ENCODE measurements at places on chromosomes 13 and 19. TPM values are rescaled to one million over a fixed set of nuclear protein-coding genes. Genes with fewer than 3 reads are reported as not detected.

DNA sequence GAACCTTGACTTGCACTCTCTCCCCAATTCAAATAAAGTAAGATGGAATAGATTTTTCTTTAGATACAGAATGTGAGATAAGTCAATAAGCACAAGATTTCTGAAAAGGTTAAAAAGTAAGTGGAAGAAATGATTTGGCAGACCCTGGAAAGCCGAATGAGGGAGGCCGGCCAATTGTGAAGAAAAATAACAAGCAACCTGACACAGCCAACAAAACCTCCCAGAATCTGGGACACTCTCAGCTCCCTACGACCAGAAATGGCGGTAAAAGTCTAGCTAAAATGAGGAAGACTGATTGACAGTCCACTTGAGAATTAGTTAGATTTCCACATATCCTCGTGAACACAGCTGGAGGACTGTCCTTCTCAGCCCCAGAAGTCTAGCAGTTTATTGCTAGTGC, 85.4 kb downstream of the KLF12 start:
- no peaks in the 10 kb centered on the region for H3K4me1 ChIP-seq
- no peak overlapping the region for H3K4me3 ChIP-seq
- no peaks in the 10 kb centered on the region for H3K36me3 ChIP-seq

DNA sequence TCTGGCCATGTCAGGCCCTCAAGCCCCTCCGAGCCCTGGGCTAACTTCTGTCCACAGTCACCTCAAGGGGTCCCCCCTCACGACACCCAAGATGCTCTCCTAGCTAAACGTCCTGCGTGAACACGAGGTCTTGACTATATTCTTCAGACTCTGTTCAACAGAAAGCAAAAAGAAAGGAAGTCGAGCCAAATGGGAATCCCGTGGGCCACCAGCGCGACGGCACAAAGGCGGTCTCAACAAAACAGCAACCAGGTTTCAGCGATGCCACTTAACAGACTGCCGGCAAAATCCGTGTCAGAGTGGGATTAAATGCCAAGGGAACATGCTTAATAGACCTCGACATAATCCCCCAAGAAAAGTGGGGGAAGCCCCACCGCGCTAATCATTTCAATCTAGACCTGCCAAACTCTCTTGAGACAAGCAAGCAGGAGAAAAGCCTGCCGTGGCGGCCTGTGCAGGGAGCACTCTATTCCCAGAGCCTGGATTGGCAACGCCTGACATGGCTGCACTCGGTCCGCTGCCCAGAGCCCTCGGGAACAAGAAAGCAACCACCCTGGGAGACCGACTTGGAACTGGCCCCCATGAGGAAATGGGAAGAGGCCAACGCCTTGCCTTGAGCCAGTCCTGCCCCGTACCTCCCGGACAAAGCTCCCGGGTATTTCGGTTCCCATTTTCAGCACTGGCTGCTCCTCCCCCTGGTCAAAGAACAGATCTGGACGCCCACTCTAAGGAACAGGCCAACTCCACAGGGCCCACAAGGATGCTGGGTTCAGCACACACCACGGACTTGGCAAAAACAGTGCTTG, 16.0 kb downstream of the ZC3H4 start:
- H3K4me3 ChIP-seq = no peak overlapping the region
- peaks cover 37% of the 10 kb centered on the region for H3K4me1 ChIP-seq
- no peaks in the 10 kb centered on the region for H3K27me3 ChIP-seq
- no peak for DNase-seq
- H3K27ac ChIP-seq = no peak overlapping the region

The PSG11 gene
- total RNA-seq = not detected

- no peaks in the 10 kb centered on the region for H3K36me3 ChIP-seq
- H3K4me1 ChIP-seq = no peaks in the 10 kb centered on the region
- no peaks in the 10 kb centered on the region for H3K27me3 ChIP-seq
- no peak for DNase-seq
- H3K27ac ChIP-seq = no peak overlapping the region
Observed at GRCh38 chr13:106287351-106287750, 248.1 kb downstream of the EFNB2 start.

GRCh38 chr19:13207846-13208671, 57.8 kb downstream of the IER2 start:
- no peaks in the 10 kb centered on the region for H3K4me1 ChIP-seq
- H3K4me3 ChIP-seq = peak overlapping the region; percentile 43
- peak; percentile 62 for DNase-seq
- H3K36me3 ChIP-seq = no peaks in the 10 kb centered on the region
- no peaks in the 10 kb centered on the region for H3K27me3 ChIP-seq

The THAP8 gene
- 3.2 TPM for total RNA-seq

The HRC gene
- 0.77 TPM for total RNA-seq

DNA sequence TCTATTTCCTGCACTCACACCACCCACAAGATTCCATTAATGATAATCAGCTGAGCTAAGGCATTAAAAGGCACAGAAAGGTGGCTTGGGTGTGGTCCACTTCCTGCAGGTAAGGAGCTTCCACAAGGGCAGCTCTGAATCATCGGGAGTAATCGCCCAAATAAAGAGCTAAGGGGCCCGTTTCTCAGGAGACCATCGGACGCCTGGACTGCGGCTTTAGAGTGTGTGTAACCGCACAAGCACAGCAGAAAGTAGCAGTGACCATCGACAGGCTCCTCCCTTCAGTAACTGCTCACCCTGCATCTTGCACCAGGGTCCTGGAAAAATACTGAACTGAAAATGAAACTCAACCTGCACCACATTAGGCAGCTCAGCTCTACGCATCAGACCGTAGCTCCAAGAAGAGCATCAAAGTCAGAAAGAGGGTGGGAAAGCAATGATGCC, 6.0 kb downstream of the STK24 start:
- H3K36me3 ChIP-seq = no peaks in the 10 kb centered on the region
- peak overlapping the region; percentile 72 for H3K27ac ChIP-seq
- H3K27me3 ChIP-seq = no peaks in the 10 kb centered on the region
- peak; percentile 71 for DNase-seq
- H3K4me3 ChIP-seq = no peak overlapping the region

The ZMYM2 gene
- total RNA-seq = 87.6 TPM

DNA sequence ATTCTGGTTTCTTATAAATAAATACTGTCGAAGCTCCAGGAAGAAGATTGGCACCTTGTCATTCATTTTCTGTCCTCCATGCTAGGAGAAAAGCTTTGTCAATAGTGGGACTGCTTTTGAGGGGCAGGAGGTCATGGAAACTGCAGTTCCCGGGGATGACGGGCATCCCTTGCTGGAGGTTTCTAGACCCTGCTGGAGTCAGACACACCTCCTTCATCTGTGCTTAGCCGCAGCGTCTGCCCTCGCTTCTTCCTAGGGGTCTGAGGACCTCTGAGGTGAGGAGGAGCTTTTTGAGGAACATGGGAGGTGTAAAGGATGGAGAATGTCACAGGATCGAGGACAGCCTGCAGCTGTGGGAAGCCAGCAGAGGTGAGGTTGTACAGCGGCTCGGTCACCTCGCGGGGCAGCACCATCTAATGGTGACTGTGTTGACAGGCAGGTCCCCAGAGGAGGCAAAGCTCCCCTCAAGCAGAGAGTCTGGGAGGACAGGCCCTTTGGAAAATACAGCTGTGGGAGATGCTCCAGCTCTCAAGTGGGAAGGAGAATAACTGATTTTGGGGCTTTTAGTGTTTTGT, 172.7 kb upstream of the RNF113B start:
- H3K36me3 ChIP-seq = no peaks in the 10 kb centered on the region
- no peaks in the 10 kb centered on the region for H3K27me3 ChIP-seq
- no peaks in the 10 kb centered on the region for H3K4me1 ChIP-seq
- DNase-seq = peak; percentile 62
- no peak overlapping the region for H3K27ac ChIP-seq

The KCNRG gene
- 0.97 TPM for total RNA-seq

GRCh38 chr19:24051516-24051915, 35.5 kb upstream of the ZNF254 start:
- H3K36me3 ChIP-seq = peaks cover 78% of the 10 kb centered on the region
- peaks cover 5% of the 10 kb centered on the region for H3K4me1 ChIP-seq
- no peak for DNase-seq

DNA sequence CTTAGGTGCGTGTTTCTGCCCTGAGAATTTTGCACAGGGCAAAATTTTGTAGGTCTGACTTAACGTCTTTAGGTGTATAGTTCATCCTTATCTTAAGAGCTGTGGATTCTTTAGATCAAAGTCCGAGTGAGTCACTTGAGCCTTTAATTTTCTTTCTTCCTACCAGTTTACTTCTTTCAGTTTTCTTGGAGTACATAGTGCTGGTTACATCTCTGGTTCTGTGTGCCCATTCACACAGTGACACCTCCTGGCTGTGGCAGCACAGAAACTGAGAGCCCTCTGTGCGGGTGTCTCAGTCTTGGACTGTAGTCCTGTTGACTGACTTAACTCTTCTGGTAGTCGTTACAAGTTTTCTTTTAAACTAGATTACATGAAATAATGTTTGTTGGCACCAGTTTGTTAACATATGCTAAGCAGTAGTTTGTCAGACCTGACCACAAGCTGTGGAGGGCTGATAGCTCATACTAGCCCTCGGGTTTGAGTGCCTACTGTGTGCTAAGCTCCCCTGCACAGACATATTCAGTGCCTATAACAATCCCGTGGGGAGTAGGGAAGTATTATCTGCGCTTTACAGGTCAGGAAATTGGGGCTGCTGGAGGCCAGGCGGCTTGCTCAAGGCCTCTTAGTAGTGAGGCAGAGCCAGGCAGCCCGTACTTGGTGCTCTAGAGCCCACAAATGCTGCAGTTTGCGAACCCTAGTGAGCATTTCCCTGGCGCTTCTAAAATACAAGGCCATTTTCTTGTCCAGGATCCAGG, 1.6 kb downstream of the GATAD2A start:
- DNase-seq = peak; percentile 67
- peak overlapping the region; percentile 94 for H3K27ac ChIP-seq
- peak overlapping the region; percentile 27 for H3K4me3 ChIP-seq
- H3K27me3 ChIP-seq = no peaks in the 10 kb centered on the region

The KRI1 gene
- 18.7 TPM for total RNA-seq

- no peak overlapping the region for H3K4me3 ChIP-seq
- no peak overlapping the region for H3K27ac ChIP-seq
- H3K4me1 ChIP-seq = no peaks in the 10 kb centered on the region
- no peak for DNase-seq
- no peaks in the 10 kb centered on the region for H3K36me3 ChIP-seq
- no peaks in the 10 kb centered on the region for H3K27me3 ChIP-seq
Observed at GRCh38 chr13:95650696-95651095, 6.2 kb upstream of the DZIP1 start.

GRCh38 chr13:24032674-24033073, 127.8 kb upstream of the SPATA13 start:
- no peak overlapping the region for H3K27ac ChIP-seq
- DNase-seq = no peak
- H3K4me3 ChIP-seq = no peak overlapping the region
- no peaks in the 10 kb centered on the region for H3K36me3 ChIP-seq

GRCh38 chr13:42035905-42036521, 12.4 kb upstream of the DGKH start:
- H3K27ac ChIP-seq = no peak overlapping the region
- no peaks in the 10 kb centered on the region for H3K27me3 ChIP-seq
- H3K4me3 ChIP-seq = no peak overlapping the region
- no peaks in the 10 kb centered on the region for H3K4me1 ChIP-seq
- no peak for DNase-seq
- H3K36me3 ChIP-seq = no peaks in the 10 kb centered on the region

DNA sequence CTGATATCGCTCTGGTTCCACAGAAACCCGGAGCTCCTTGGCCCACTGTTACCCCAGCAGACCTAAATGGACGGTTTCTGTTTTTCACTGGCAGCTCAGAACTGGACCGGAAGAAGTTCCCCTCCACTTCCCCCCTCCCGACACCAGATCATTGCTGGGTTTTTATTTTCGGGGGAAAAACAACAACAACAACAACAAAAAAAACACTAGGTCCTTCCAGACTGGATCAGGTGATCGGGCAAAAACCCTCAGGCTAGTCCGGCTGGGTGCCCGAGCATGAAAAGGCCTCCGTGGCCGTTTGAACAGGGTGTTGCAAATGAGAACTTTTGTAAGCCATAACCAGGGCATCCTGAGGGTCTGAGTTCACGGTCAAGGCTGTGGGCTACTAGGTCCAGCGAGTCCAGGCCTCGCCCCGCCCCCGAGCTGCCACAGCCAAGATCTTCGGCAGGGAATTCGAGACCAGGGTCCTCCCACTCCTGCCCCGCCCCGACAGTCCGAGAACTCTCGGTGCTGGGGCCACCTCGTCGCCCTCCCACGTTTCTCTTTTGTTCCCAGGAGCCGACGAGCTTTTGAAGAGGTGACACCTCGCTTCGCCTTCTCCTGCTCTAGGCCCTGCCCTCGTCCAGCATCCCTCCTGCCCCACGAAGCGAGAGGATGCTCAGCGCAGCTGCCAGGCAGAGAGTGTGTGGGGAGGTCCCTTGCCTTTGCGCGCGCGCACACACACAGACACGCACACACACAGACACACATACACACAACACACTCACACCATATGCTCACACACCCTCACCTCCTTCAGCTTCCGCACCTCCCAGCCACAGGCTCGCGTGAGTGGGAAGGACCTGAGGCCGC, 8.8 kb downstream of the ZIC2 start:
- no peak for DNase-seq
- H3K27me3 ChIP-seq = peaks cover 98% of the 10 kb centered on the region
- no peaks in the 10 kb centered on the region for H3K36me3 ChIP-seq
- H3K4me3 ChIP-seq = no peak overlapping the region

DNA sequence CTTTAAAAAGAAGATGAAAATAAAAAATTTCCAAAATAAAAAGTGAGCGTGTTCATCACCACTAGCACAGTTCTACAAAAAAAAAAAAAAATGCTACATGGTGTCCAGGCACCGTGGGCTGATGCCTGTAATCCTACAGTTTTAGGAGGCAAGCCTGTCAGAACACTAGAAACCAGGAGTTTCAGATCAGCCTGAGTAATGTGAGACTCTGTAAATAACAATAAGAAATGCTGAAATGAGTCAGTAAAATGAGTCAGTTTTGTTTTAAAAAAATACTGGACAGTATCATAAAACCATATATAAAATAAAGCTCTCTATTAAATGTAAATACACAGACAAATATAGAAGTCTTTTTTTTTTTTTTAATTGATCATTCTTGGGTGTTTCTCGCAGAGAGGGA, 30.0 kb downstream of the ZNF91 start:
- H3K27ac ChIP-seq = no peak overlapping the region
- H3K36me3 ChIP-seq = no peaks in the 10 kb centered on the region
- H3K4me1 ChIP-seq = no peaks in the 10 kb centered on the region
- H3K4me3 ChIP-seq = no peak overlapping the region
- no peaks in the 10 kb centered on the region for H3K27me3 ChIP-seq
- DNase-seq = no peak

The ZNF878 gene
- 0.28 TPM for total RNA-seq

GRCh38 chr13:31846961-31847752, 107.8 kb downstream of the RXFP2 start:
- no peaks in the 10 kb centered on the region for H3K36me3 ChIP-seq
- H3K27ac ChIP-seq = no peak overlapping the region
- no peak overlapping the region for H3K4me3 ChIP-seq
- H3K27me3 ChIP-seq = no peaks in the 10 kb centered on the region

GRCh38 chr19:29531458-29532025, 5.7 kb downstream of the VSTM2B start:
- no peaks in the 10 kb centered on the region for H3K4me1 ChIP-seq
- peaks cover 53% of the 10 kb centered on the region for H3K27me3 ChIP-seq
- no peak for DNase-seq
- no peaks in the 10 kb centered on the region for H3K36me3 ChIP-seq
